ENCODE measurements at places on chromosomes 5 and 9. TPM values are rescaled to one million over a fixed set of nuclear protein-coding genes. Genes with fewer than 3 reads are reported as not detected.

The BTNL3 gene
- 38.4 TPM for total RNA-seq

The ZFP37 gene
- total RNA-seq: 0.43 TPM

The SNAPC4 gene
- 7.6 TPM for total RNA-seq

The KIF4B gene
- not detected for total RNA-seq

DNA sequence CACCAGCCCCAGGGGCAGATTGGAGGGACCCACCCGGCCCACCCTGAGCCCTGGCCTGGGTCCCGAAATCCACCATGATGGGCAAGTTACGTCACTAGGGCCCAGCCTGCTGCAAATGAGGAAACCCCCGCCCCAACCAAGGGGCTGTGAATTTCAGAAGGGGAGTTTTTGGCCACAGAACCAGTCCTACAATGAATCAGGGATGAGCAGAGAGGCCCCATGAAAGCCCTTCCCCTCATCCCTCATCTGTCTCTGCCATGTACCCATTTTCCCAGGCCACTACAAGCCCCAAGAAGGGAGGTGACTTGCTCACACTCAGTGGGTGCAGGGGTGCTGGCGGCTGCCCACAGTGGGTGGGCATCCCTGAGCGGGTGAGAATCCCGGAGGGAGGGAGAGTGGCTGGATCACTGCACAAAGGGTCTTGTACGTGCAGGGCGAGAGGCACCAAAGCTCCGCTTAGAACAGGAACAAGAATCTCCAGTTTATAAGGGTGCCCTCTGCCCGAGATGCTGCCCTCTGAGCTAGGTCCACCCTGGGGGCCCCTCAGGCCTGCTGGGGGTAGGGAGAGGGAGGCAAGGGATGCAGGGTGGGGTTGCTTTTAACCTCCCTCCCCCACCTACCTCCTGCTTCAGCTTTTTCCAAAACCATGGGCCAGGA, 10.4 kb upstream of the TCF7 start:
- peak; percentile 15 for DNase-seq

- no peak for DNase-seq
Observed at GRCh38 chr9:89116064-89116804, 62.4 kb downstream of the SHC3 start.

GRCh38 chr5:122977319-122977718, 59.2 kb downstream of the PPIC start:
- no peak for DNase-seq

GRCh38 chr9:107858260-107858659, 368.7 kb upstream of the KLF4 start:
- no peak for DNase-seq

DNA sequence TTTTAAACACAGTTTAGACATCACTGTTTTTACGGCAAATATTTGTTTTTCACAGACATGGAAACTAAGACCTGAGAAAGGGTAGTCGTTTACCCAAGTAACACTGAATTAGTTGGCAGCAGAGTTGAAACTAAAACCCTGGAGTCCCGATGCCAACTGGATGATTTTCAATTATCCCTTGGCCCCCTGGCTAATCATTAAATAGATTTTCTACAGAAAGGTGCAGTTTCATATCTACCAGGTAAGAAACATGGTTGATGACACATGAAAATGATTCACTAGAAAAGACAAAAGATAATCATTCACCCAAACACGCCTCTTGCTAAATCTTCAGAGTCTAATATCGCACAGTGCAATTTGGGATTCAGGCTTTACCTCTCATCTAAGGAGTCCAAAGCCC, 136.9 kb downstream of the SEMA5A start:
- DNase-seq: no peak

The NRG2 gene
- total RNA-seq: 0.52 TPM

- no peak for DNase-seq
Observed at GRCh38 chr9:35954942-35955546, 2.9 kb downstream of the OR2S2 start.

- peak; percentile 41 for DNase-seq
Observed at GRCh38 chr9:80175286-80176150, 603.8 kb downstream of the TLE4 start.

DNA sequence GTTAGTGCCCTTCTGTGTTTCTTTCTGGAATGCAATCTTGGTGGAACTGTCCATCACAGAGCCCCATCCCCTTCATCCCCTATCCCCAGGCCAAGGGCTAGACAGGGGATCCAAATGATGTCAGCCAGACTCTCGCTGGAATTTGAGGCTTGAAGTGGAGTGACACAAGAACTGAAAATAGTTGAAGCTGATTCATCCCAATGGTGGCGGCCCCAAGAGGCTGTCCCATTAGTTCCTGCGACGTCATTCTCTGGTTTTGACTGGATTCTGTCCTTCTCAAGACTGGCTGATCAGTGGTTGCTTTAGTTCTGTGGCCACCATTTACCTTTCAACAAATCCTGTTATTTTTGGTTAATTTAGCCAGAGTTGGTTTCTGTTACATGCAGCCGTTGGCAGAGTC, 59.9 kb downstream of the SUB1 start:
- no peak for DNase-seq

GRCh38 chr5:146706321-146706972, 172.1 kb downstream of the PPP2R2B start:
- DNase-seq: no peak

GRCh38 chr9:131980267-131981016, 99.2 kb downstream of the MED27 start:
- no peak for DNase-seq

DNA sequence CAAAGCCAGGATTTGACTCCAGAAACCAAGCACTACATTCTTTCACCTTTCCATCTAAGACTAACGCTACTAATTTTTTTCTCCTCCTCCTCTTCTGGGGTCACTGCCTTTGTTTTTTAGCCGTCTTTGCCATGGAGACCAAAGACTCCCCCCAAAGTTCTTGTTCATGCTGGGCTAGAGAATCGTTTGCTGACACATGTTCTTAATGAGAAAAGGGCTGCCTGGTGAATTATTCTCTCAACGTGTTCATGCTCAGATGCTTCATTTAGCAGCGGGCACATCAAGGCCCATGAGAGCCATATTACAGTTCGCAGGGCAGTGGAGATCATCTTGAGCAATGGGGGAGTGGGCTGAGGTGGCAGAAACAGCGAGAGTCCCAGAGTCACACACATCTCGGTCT, 134.9 kb downstream of the SLIT3 start:
- DNase-seq: no peak

DNA sequence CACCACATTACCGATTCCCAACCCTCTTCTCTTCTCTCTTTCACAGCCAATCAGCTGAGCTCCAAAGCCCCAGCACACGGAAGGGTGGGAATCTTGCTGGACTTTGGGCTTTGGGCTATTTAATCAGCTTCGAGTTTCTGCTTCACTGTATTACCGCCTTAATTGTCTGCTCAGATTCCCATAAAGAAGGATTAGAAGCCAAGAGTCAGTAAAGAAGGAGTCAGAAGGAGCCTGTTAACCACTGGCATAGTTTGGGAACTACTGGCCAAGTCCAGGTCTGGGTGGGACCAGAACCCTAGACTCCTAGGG, 4.4 kb downstream of the SPRY4 start:
- DNase-seq: no peak

The PCDHB6 gene
- total RNA-seq: 0.29 TPM

- no peak for DNase-seq
Observed at GRCh38 chr5:155912291-155912690, 414.7 kb upstream of the SGCD start.

- DNase-seq: peak; percentile 38
Observed at GRCh38 chr5:171855798-171856763, 70.5 kb downstream of the SMIM23 start.

DNA sequence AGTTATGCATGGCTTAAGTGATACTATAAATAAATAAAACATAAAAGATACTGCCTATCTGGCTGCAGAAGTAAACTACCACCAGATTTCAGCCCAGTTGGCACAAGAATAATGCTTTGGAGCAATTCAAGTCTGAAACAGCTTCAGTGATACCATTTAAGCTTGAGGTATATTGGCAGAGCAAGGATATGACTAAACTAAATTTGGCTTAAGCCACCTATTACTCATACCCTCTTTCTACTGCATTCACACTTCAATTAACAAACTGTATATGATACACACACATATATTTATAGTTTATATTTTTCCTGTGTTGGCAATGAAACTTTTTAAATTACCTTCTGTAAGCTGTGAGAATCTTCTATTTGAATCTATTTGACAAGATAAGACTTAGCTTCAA, 431.9 kb downstream of the ANXA1 start:
- DNase-seq: no peak

The CDH6 gene
- total RNA-seq: 0.81 TPM

The PPP3R2 gene
- not detected for total RNA-seq

GRCh38 chr5:173549644-173550043, 66.8 kb downstream of the BOD1 start:
- DNase-seq: no peak

- no peak for DNase-seq
Observed at GRCh38 chr5:171965745-171966144, 40.7 kb downstream of the FBXW11 start.

The NEUROG1 gene
- not detected for total RNA-seq

- DNase-seq: no peak
Observed at GRCh38 chr5:121691478-121691877, 160.2 kb upstream of the FTMT start.

The CTXN3 gene
- total RNA-seq: not detected

DNA sequence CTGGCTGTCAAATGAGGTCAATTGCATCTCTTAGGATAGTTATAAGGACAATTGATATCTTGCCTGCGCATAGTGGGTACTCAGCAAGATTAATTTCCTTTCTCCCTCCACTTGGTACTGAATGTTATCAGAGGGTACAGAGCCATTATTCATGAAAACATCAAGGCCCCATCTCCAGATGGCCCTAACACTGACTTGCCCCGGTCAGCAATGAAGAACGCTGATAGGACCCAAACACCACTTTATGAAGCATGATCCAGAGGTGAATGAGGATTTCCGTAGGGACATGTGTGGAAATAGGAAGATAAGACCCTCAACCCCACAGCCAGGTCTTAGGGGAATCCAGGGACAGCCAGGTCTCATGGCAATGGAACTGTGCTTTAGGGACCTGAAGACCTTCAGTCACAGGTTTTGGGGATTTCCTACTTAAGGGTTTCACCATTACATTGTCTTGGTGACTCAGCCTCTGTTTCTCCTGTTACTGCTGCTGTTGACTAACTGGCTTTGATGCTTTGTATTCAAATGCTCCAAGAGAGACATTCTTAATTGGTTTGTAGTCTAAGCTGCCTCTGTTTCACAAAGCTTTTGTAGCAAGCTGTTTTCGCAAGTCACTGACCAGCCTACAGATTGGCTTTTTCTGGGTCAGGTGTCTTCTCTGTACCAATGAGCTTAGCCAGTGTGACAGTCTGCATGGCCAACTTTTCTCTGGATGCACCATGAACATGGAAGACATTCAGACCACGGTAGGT, 35.3 kb upstream of the IQGAP2 start:
- DNase-seq: no peak

DNA sequence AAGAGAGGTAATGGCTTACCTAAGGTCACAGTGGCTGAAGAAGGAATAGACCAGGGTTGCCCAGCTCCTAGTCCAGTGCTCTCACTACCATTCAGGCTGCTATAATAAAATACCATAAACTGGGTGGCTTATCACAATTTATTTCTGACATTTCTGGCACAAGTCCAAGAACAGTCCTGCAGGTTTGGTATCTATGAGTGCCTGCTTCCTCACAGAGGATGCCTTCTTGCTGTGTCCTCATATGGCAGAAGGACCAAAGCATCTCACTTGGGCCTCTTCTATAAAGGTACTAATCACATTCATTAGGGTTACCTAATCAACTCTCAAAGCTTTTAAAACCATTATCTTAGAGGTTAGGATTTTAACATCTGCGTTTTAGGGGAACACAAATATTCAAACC, 17.2 kb downstream of the STARD4 start:
- no peak for DNase-seq

- DNase-seq: no peak
Observed at GRCh38 chr9:14308853-14309145, 5.1 kb downstream of the NFIB start.

The PCDHGB3 gene
- total RNA-seq: 6.3 TPM

- DNase-seq: no peak
Observed at GRCh38 chr5:95778713-95779436, 43.7 kb downstream of the GLRX start.

The MIER3 gene
- total RNA-seq: 171 TPM

The TTC16 gene
- total RNA-seq: not detected

The FOXD4L5 gene
- not detected for total RNA-seq

GRCh38 chr5:78504704-78505677, 143.6 kb downstream of the LHFPL2 start:
- DNase-seq: peak; percentile 74

GRCh38 chr5:178895615-178896571, at the start of gene ZFP2:
Gene ZFP2 (plus strand): TSS chr5:178895913. CDS start chr5:178931314, 35,401 bp downstream.
- DNase-seq: peak; percentile 72

The MLANA gene
- not detected for total RNA-seq

- no peak for DNase-seq
Observed at GRCh38 chr9:121817476-121817875, 166.0 kb downstream of the DAB2IP start.

DNA sequence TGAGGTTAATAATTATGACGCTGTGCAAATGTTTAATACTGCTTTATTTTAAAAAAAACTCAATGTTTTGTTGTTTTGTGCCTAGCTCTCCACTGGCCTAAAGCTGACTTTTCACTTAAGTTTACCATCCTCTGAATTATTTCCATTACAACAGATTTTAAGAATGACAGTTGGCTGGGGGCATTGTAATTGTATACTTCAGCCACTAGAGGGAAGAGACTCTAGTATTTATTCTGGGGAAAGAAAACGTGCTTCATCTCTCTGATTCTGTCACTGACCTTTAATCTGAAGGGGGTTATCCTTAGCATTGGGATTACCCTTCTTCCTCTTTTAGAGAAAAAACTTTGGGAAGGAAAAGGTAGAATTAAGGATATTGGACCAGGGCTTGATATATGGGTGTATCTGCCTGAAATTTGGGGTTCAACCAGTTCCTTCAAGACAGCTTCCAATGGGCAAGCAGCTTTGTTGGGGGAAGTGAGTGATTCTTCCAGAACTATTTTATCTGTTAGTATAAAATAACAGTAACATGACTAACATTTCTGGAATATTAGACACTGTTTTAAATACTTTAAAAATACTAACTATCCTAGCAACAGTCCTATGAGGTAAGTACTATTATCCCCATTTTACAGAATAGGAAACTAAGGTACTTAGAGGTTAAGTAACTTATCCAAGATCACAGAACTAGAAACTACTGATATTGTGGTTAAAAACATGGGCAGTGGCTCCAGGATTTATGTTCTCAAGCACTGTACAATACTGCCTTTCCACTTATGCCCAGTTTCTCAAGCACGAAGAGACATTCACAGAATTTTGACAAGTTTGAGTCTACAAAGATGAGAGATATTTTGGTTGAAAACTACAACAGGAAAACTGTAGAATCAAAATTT, 208.4 kb downstream of the CD180 start:
- DNase-seq: no peak

- DNase-seq: peak; percentile 86
Observed at GRCh38 chr9:100437860-100438805, 11.2 kb downstream of the MSANTD3 start.

DNA sequence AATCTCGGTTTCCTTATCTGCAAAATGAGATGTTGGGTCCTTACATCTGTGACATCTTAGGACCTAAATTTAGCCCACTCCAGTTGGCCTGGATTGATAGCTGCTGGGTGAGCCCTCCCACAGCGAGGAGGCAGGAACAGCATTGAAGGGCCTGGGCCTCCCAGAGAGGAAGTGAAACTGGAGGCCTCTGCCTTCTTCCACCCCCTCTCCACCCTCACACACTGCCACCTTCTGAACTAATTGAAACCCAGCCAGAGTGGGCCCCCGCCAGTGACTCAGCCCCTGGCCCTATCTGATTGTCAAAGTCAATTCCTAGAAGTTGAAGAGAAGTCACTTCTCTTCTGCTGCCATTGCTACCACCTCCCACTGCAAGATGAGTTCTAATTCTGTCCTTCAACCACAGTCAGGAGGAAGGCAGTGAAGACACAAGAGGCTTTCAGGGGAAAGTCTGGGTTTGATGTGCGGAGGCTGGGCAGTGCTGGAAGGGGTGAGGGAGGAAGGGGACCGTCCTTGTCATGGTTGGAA, 55.2 kb upstream of the NEK6 start:
- peak; percentile 82 for DNase-seq

Data from mucosa of descending colon (tissue), 3 donors.